ENCODE measurements at places on chromosomes 2 and 18. TPM values are rescaled to one million over a fixed set of nuclear protein-coding genes. Genes with fewer than 3 reads are reported as not detected.

DNA sequence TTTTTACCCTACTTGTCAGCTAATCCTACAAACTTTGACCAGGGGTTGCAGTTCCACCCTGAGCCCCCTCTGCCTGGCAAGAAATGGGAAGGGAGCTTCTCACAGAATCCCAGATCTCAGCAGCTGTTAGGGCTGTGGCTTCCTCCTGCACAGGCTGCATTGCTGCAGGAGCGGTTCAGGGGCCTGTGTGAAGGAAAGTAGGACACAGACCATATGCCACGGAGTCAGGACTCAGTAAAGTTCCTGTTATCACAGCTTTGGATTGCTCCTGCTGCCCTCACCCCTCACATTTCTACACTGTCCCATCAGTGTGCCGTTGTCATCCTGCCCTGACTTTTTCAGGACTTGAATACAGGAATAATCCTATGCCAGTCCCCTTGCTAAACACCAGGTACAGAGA lies 62.8 kb upstream of the SP3 start:
- no peak for DNase-seq

GRCh38 chr2:157572725-157573124 lies 55.9 kb downstream of the ACVR1C start:
- DNase-seq, result no peak

GRCh38 chr2:81093031-81093430 lies 788.5 kb upstream of the LRRTM1 start:
- DNase-seq, result no peak

- no peak for DNase-seq
These were observed 66.1 kb upstream of the ATG16L1 start for GRCh38 chr2:233185330-233185729.

GRCh38 chr2:102310964-102311640 lies at the start of gene IL1RL1:
IL1RL1 (plus strand) TSS chr2:102311563; CDS start chr2:102338265, 26,702 bp downstream.
- no peak for DNase-seq

ACADL gene
- 32.4 TPM for total RNA-seq

APOB gene
- 2.9 TPM for total RNA-seq

NOL4 gene
- 0.58 TPM for total RNA-seq

All from sciatic nerve (tissue), 2 donors.